ENCODE measurements at places on chromosomes 7 and 10. TPM values are rescaled to one million over a fixed set of nuclear protein-coding genes. Genes with fewer than 3 reads are reported as not detected.
A peak's percentile ranks its signal among the peaks of the same experiment; 100 is the strongest.

DNA sequence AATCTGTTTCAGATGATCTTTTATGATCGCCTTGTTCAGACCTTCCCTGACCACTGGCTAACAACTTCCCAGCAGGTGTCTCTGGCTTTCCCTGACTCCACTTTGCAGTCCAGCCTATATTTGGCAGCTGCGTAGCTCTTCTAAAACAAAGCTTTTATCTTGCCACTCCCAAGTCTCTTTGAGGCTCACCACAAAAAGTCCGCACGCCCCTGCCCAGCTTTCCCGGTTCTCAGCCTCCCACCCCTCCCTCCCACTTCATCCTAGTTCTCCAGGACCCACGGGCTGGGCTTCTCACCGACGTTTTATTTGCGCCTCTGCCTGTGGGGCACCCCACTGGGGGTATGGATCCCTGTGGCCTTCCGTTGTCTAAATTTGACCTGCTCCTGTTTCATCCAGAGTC, 58.9 kb upstream of the USP6NL start:
- DNase-seq: no peak

DNA sequence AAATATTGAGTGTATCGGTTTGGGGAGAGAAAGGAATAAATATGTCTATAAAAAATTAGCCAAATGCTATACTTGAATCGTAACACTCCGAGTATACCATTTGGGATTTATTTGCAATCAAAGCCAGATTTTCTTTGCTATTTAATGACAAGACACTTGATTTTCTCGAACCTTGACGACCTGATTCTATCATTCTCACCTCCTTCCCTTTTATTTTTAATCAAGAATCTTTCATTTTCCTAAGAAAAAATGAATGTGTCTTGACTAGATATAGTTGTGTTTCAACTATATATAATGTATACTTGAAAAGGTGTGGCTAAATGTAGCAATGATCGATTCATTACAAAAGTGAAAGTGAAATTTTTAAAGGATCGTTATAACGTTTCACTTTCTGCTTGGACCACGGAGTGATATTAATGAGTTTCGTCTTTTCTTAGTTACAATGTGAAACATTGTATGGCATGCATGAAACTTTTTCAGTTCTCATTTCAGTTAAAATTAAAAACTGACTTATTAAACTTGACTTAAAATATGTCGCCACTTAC, 562 bp downstream of the NUB1 start:
- peak; percentile 77 for DNase-seq

GRCh38 chr10:76397181-76398042, 966.0 kb downstream of the LRMDA start:
- no peak for DNase-seq

Gene PON1
- total RNA-seq: not detected

Gene WIPF3
- not detected for total RNA-seq

Gene SEMA3D
- total RNA-seq: 0.36 TPM

DNA sequence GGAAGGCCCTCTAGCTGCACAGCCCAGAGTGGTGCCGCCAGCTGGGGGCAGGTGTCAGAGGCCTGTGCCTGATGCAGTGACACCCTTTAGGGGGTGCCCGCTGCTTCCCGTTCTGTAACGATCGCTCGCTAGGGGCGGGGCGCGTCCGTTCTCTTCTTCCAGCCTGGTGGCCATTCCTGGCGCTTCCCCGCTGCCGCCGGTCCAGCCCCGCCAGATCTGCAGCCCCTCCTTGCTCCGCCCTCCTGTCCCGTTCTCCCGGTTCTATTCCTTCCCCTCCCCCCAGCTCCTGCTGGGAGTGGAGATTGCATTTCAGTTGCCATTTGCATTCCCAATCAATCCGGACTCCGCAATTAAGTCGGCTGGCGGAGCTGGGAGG, 39.2 kb downstream of the AGAP3 start:
- no peak for DNase-seq
